Activated CD8-positive, alpha-beta memory T cell treated with anti-CD3 and anti-CD28 coated beads, Interleukin-2, amount 10 ng/mL, durations not matched to agents 7 days and 5 days (primary cell): ENCODE measurements at places on chromosomes 2 and 18.

DNA sequence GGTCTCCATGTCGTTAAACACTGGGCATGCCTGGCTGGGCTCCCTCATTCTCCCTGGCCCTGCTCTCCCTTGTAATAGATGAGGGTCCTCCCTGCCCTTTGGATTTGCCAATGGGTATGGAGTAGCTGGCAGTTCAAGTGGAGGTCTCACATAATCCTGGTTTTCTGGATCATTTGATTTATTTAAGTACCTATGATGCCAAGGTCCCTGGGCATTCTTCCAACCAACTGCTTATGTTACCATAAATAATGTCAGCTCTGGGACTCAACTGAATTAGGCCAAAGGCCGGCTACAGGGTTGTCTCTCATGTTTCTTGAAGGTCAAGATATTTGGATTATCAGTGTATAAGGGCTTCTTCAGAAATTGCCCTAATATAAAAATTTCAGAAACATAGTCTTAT is 104.9 kb upstream of the LYPD6 start:
- no peak for DNase-seq

- no peak for DNase-seq
Observed at GRCh38 chr2:28313220-28313784, 79.4 kb upstream of the FOSL2 start.

- no peak for DNase-seq
Observed at GRCh38 chr18:67410075-67411070, 106.1 kb downstream of the DSEL start.

- DNase-seq = no peak
Observed at GRCh38 chr2:129061069-129061768, 742.6 kb upstream of the HS6ST1 start.

- DNase-seq = no peak
Observed at GRCh38 chr18:58069099-58069498, 25.1 kb downstream of the NEDD4L start.

DNA sequence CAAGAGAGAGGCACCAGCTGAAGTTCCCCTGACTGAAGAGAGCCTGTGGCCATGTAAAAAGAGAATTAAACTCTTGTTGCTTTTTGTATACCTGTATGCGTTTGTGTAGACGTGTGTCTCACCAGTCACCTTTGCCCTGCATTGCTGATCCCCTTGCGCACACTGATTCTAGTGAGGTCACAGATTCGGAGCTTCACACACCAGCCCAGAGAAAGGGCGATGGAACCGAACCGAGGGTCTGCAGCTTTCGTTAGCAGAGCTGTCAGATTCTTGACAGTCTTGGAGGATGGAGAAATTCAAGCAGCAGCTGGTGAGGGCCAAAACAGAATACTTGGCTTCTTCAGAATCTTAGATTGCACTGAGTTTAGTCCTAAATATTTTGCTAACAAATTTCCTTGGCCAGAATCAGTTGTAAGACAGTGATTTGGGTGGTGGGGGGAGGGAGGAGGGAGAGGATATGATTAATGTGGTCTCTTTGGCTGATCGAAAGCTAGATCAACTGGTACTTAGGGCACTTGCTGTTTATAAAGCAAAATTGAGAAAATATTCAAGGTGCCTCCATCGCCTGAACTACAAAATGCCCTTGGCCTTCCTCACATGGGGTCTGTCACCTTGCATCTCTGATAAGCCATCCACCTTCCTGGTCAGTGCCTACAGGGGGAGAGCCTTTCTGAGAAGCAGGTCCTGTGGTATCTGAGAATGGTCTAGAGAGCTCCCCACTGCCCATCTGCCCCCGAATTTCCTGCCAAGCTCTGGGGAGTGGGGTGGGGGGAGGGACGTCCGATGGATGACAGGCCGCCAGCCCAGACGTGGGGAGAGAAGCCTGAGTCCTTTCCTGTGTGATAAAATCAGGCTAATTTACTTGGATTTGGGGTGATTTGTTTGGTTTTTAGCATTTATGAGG is 123.5 kb downstream of the CABLES1 start:
- DNase-seq = no peak
